ENCODE measurements at places on chromosomes 7 and 10. TPM values are rescaled to one million over a fixed set of nuclear protein-coding genes. Genes with fewer than 3 reads are reported as not detected.

The CYP26C1 gene
- total RNA-seq, result 1.9 TPM

The C10orf95 gene
- 0.05 TPM for total RNA-seq

The FAM131B gene
- 0.51 TPM for total RNA-seq

The HTR7 gene
- not detected for total RNA-seq

The AKR1D1 gene
- total RNA-seq, result not detected

The FBXL13 gene
- total RNA-seq, result 0.85 TPM

The SPDYE6 gene
- not detected for total RNA-seq

All from dermis blood vessel endothelial cell (primary cell).